Left ventricle myocardium superior (tissue), 1 donor: ENCODE measurements at places on chromosomes 5 and 9.

GRCh38 chr9:121556580-121556979 is 56.9 kb upstream of the GGTA1 start:
- DNase-seq = no peak

DNA sequence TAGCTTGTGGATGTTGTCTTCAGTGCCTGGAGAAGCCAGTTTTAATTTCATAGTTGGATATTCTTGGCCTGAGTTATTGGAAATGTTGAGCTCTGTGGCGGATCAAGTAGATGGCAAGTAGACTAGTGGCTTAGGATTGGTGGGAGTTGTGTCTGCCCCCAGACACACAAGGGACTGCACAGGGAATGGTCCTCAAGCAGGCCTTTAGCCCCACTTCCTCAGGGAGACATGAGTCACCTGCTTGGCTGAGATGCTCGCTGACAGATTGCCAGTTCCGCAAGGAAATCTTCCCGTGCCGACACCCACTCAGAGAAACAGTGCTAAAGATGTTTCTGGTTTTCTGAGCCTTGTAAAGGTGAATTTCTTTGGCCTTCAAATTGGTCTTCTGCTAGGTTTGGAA is 18.8 kb upstream of the CATSPER3 start:
- peak; percentile 33 for DNase-seq

- DNase-seq = no peak
These were observed 524.8 kb downstream of the RAB3C start for GRCh38 chr5:59107692-59108091.

DNA sequence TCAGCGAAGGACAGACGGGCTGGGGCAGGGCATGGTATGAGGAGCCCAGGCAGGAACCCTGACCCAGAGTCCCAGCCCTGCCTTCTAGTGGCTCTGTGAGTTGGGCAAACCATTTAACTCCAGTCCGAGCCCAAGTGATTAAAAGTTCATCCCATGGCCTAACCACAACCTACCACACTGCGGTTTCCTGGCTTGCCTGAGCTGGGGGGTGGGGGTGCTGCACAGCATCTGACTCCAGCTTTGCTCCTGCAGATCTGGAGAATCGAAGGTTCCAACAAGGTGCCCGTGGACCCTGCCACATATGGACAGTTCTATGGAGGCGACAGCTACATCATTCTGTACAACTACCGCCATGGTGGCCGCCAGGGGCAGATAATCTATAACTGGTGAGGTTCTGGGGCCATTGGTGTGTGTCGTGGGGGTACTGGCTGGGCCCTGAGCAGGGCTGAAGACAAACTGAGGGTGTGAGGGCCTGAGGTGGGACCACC is 49.0 kb downstream of the STOM start:
- DNase-seq = no peak

DNA sequence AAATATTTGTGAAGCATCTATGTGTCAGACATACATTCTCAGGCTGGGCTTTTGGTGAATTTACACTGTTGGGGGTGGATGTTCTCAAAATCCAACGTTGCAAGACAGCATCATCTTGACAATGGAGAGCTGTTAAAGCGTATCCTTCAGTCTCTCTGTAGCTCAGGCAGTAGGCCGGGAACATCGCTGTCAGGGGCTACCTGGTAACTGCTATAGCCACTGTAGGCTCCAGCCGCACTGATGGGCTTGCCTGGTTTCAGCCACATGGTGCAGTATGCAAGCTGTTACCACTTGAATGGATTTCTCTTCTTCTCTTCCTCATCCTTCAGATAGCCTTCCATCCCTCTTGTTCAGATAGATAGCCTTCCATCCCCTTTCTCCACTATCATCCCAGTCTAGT is 51.7 kb downstream of the DRD1 start:
- DNase-seq = no peak

DNA sequence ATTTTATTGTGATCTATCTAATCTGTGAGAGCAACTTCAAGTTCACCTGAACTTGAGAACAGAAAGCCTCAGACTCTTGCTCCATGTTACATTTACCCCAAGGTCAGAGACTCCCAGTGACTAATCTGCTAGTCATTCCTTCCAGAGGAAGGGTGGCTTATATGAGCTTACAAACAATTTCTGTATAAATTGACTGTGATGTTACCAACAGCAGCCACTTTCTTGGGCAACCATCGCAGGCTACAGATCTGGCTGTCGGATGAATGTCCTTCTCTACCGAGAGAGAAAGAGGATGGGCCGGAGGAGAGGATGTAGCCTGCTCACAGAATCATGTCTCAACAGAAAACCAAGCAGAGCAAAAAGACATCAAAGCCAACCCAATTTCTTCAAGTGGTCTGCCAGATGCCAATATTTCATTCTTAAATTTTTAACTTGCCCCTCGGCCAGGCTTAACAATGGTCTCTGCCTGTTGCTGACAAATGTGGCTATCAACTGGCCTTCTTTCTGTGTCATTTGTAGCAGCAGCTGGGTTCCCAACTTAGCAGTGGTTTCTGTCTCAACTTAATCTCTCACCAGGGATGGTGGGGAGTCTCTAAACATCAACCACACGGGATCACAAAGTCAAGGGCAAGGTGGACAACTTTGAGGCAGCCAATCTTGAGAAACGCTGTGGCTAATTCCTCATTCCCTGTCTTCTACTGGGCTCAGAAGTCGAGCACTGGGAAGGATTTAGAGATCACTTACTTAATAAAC is 81.3 kb downstream of the RAPGEF1 start:
- DNase-seq = no peak

GRCh38 chr5:168409591-168410458 is 76.4 kb upstream of the RARS1 start:
- DNase-seq = no peak

DNA sequence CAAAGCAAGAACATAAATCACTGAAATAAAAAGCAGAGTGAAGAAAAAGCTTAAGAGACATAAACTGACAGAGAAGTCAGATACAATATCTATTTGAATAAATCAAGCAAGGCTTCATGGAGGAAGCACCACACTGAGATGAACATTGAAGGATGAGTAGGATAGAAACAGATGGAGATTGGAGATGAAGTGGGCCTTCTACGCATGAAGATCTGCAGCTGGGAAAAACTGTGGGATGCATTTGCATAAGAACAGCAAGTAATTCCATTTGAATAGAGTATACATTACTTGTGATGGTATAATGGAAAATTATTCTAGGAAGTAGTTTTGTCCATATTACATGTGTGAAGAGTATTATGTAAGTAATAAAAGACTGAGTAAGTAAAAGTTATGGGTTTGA is 16.5 kb downstream of the NMUR2 start:
- no peak for DNase-seq

DNA sequence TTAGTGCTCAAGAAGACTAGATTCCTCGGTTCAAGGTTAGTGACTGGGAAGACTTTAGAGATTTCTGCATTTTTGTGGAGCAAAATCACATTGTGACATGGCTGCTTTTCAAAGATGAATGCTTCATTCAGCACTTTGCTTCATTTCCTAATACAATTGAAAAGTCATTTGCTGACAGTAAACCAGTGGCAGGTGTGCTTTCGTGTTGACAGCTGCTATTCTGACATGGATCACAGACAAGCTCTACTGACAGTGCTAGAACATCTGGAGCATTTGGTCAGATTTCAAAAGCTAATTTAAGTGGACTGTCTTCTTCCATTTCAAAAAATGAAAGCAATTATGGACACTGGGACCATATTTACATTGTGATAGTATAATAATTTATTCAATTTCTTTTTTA is 1060.1 kb downstream of the PTPRD start:
- DNase-seq = no peak

DNA sequence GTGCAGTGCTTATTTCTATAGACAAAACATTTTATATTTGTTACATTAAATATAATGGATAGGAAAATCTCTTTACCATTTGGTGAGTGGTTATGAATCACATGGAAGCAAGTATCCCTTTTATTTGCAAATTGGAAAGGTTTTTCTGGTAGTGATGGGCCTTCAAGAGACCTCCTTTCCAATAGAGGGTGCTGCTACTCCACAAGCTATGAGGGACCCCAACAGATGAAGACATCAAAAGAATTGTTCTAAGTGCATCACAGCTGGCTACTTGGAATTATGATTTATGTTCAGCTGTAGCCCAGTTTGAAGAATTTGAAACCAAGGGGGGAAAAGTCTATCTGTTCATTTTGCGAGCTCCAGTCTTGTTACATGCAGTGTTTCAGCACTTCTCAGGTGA is 493.7 kb upstream of the SGCD start:
- DNase-seq = no peak

DNA sequence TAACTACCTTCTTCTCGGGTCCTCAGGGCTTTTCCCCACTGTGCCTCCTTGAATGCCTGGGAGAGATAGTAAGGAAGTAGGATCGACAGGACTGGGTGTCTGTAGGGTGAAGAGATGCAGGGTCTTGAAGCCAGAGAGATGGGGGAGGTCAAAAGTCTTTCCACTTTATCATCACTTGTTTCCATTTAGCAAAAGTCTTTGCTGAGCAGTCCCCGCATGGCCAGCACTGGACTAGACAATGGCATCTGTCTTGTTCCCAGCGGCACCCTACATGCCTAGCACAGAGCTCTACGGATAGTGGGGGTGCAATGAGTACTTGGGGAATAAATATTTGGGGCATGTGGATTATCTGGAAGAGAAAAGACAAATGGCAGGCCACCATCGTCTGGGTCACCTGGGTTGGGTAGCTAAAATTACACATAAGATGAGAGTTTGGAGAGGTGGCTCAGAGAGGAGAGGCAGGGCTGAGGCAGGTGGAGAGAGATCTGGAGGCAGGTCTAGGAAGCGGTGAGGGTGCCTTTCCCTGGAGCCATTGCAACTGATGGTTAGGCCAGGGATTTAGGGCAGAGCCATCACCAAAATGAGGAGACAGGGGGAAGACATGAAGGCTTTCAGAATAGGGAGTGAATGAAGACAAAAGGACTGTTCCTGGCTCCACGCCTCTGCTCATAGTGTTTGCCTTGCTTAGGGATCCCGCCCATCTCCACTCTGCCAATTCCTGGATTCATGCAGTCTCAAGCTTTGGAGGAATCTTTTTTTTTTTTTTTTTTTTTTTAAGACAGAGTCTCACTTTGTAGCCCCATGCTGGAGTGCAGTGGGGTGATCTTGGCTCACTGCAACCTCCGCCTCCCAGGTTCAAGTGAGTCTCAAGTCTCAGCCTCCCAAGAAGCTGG is 250.8 kb upstream of the KLF4 start:
- peak; percentile 51 for DNase-seq

GRCh38 chr5:2111569-2112105 is 228.9 kb upstream of the IRX4 start:
- no peak for DNase-seq

GRCh38 chr5:151722546-151722945 is 35.8 kb upstream of the SPARC start:
- no peak for DNase-seq

DNA sequence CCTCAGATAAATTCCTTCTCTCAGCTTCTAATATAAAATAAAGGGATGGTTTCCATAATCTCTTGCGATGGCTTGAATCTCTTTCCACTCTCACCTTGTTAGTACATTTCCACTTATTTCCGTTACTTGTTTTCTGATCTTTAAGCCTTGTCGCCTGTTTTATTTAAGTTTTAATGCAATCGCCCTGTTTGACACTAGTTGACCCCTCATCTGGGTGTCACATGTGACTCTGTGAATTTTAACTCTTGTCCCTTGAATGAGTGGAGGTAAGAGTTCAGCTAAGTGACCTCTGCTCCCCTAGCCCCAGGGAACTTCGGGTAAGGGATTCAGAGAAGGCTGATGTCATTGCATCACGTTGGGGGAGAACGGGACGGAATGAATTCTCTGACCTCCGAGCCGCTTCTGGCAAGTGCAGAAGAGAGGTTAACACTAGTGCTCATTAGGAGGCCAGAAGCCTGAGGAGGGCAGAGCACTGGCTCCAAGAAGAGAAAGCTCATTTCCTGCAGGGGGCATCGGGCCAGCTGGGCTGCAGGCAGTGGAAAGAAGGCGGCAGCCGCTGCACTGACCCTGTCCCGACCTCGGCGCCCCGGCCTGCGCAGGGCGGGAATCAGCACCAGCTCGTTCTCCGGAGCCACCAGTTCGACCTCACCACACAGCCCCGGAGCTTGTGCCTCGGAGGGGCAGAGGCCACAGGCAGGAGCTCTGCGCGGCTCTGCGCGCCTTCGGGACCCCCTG is 569 bp downstream of the HINT2 start:
- DNase-seq = peak; percentile 84

DNA sequence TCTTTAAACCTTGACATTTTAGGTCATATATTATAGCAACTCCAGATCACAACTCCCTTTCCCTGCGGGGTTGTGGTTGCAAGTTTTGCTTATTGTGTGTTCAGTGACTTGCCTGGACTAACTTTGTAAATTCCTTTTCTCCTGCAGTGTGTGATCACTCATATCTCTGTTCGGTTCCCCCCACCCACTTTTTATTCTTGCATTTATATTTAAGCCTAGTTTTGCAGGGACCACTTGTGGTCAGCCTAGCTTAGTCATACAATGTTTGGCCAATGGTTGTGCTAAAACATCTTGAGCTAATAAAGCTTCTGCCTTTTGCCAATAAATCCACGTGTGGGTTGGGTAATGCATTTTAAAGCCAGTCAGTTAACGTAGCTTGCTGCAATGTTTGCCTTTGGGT is 146.5 kb upstream of the IRX4 start:
- DNase-seq = no peak

DNA sequence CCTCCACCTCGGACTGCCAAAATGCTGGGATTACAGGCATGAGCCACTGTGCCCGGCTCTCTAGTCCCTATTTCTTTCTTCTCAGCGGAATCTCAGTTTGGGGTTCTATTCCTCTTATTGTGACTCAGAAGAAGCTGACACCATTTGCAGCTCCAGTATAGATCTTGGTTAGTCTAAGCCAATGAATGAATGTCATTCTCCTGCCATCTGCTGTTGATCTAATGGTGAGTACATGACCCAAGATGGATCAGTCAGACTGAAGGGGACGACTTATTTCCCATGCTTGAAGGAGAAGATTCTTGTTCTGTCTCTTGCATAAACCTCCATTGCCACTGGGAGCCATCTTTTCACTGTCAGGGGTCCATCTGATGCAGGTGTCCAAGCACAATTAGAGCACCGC is 76.0 kb upstream of the KLF9 start:
- no peak for DNase-seq

GRCh38 chr9:133067813-133068212 is 6.0 kb downstream of the CEL start:
- DNase-seq = no peak

DNA sequence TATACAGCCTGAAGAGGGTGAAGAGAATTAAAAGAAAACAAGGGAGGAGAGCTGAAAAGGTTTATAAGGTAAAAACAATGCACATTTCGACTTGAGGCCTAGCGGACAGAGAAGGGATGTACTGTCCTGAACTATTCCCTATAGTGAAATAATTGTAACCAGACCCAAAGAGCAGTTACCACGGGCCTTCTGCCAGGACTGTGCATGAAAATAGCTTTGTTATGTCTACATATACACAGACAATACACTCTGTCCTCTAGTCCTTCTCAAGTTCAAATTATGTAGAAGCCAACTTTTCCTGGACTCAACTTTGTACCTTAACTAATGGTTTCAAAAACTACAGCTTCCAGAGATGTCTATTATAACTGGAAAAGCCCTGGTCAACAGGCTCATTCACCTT is 223.7 kb downstream of the PCSK5 start:
- DNase-seq = no peak

- no peak for DNase-seq
These were observed 500.7 kb downstream of the CDH12 start for GRCh38 chr5:22352493-22352892.
